ENCODE measurements at places on chromosomes 7 and 10.

- DNase-seq: no peak
Observed at GRCh38 chr10:16187161-16187560, 249.6 kb upstream of the PTER start.

- DNase-seq: no peak
Observed at GRCh38 chr10:125976960-125977605, 80.7 kb downstream of the FANK1 start.

- DNase-seq: peak; percentile 56
Observed at GRCh38 chr7:127810696-127811660, 159.0 kb downstream of the SND1 start.

- peak; percentile 86 for DNase-seq
Observed at GRCh38 chr7:130278860-130279259, 12.2 kb downstream of the CPA2 start.

DNA sequence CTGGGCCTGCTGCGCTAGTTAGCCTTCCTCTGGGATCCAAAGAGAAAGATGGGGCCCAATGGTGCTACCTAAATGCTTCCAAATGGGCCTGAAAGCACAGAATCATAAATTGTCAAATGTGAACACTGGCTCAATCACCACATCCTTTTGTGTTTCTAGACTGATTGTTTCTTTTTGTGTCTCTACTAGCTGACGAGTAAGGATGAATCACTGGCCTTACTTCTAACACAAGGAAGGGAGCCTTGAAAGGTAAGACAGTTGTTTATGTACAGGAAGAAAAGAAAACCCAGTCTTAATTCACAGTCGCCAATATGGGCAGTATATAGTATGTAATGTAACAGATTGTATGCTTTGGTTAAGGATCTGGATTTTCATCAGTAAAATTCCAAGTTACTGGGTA, 89.5 kb downstream of the ZNF92 start:
- no peak for DNase-seq

GRCh38 chr10:44993922-44994751, 6.6 kb upstream of the ZNF22 start:
- peak; percentile 83 for DNase-seq

- peak; percentile 20 for DNase-seq
Observed at GRCh38 chr7:80584778-80585177, 53.7 kb upstream of the CD36 start.

- peak; percentile 18 for DNase-seq
Observed at GRCh38 chr7:129240119-129240820, 15.4 kb downstream of the AHCYL2 start.

GRCh38 chr7:159125955-159126270, 18.8 kb downstream of the VIPR2 start:
- DNase-seq: no peak

GRCh38 chr10:76903387-76903945, 734.1 kb downstream of the KCNMA1 start:
- no peak for DNase-seq

- DNase-seq: no peak
Observed at GRCh38 chr10:6537770-6538169, 42.3 kb downstream of the PRKCQ start.

- DNase-seq: no peak
Observed at GRCh38 chr10:65142641-65143435, 1621.6 kb downstream of the REEP3 start.

DNA sequence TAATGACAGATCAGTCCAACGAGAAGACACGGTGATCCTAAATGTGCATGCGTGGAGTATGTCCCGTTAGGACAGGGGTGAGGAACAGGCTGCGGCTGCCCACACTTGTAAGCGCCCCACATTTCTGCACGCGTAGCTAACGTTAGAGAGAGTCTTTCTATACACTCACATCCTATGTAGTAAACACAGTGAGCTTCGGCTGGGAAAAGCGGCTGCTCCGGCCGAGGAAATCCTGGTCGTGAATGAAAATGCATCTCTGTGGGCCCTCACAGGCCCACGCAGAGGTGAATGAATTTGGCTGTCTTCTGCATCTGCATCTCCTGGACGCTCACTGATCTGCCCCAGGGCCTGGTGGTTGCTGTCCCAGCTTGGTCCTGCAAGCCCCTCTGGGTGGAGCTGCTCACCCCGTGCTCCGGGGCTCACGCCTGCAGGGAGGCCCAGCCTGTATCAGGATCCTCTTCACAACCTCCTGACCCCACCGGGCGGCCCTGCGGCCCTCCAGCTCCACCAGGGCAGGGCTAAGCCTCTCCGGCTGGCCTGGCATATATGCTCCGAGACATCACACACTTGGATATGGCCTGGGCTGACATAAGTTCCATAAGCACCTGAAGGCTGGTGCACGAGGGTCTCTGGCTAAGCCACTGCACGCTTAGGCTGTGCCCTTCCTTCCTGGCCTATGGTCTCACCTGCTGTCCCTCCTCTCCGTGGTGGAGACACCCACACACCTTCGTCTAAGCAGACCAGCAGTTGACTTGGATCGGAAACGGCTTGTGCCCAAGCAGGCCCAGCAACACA, 117.9 kb upstream of the DIP2C start:
- DNase-seq: no peak

GRCh38 chr10:44424298-44424697, 39.4 kb upstream of the CXCL12 start:
- no peak for DNase-seq

- DNase-seq: no peak
Observed at GRCh38 chr10:29472301-29473086, 162.3 kb downstream of the SVIL start.

DNA sequence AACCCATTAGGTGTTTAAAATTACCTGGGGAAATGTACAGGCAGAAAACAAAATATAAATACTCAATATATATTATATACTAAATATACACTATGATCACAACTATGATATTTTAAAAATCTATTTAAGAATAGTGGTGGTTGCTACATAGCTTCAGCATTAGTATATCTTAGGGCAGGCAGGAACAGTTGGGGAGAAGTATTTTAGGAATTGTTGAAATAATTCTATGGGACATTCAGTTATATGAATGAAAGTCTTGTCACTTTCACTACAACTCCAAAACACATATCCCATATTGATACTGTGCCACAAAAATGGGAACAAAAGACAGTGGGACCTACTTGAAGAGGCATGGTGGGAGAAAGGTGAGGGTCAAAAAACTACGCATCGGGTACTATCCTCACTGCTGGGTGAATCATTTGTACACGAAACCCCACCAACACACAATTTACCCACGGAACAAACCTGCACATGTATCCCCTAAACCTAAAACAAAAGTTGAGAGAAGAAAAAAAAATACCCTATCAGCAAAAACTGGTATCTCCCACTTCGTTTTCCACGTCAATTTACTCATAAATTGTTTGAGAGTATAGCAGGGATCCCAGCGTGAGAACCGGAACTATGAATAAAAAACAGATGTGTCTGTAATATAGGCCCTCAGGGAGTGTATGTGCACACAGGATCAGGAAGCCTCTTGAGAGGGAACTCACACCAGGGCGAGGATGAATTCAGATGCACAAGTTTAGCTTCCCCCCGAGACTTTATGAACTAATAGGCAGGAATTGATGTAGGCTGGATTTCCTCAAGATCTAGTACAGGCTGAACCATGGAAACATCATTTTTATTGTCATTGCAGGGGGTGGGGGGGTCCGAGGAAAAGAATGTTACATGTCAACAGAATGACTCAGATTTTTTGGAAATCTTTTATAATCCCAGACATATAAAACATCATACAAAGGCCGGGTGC, 16.2 kb downstream of the SLC16A12 start:
- DNase-seq: peak; percentile 97

DNA sequence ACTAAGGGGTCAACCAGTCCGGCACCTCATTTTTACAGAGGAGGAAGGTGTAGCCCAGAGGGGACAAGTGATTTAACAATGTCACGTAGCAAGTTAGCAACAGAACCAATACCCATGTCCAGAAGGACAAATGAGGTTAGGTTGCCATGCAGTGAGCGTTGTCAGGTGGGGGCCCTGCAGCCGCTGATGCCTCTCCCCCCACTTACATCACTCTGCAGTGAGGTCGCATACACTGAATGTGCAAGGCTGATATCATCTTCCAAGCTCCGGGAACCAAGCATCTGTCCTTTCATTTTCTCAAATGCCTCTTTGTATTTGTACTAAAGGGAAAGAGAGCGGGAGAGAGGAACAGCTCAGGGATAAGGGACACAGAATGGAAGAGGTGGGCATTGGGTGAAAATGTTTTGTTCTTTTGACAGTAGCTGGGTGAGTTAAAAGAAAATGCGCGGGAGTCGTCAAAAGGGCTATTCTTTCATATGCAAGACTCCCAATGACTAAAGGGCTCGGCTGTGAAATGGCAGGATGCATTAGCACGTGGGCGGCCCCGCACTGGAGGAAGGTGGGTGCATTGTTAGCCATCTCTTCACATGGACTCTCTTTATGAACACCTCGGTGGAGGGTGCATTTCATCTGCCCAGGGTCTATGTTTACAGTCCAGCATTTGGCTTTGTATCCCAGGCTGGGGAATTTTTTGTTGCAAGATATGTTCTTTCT, 49.7 kb downstream of the NRAP start:
- no peak for DNase-seq

DNA sequence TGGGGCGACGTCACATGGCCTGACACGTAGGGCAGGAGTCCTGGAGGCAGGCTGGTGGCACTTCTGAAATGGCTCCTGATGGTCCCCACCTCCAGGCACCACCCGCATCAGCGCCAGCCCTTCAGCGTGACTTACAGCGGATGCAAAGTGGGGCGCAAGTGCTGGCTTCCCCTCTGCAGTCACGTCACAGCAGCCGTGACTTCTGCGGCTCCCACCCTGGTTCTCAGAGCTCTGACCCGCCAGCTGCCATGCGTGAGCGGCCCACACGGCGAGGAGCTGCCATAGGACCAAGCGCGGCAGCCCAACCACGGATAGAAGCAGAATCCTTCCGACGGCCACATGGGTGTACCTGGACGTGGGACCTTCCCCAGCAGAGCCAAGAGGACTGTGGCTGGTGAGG, 159.0 kb downstream of the ELFN1 start:
- no peak for DNase-seq

- DNase-seq: no peak
Observed at GRCh38 chr7:133478591-133479135, 225.8 kb downstream of the EXOC4 start.

GRCh38 chr10:103575416-103576075, 82.0 kb downstream of the NEURL1 start:
- peak; percentile 70 for DNase-seq

- peak; percentile 15 for DNase-seq
Observed at GRCh38 chr7:112272921-112273561, 66.5 kb downstream of the ZNF277 start.

DNA sequence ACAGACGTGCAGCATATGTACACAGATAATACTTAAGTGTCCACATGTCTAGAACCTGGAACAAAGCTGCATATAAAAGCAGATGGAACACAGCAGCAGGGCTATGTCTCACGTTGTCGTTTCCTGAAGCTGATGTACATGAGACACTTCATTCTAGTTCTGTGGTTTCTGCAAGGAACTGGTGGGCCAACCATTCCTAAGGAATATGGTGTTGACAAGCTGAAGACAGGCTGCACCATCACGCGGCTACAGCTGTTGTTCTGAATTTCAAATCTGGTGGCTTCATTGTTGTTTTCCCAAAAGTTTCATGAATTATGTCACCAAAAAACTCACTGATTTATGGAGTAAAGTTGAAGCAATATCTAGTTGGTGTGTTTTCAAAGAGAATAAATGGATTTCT, 33.7 kb downstream of the PRKAG2 start:
- no peak for DNase-seq

- peak; percentile 83 for DNase-seq
Observed at GRCh38 chr7:54995610-54996363, 23.0 kb upstream of the EGFR start.

- DNase-seq: no peak
Observed at GRCh38 chr10:91046869-91047268, 126.0 kb upstream of the ANKRD1 start.

DNA sequence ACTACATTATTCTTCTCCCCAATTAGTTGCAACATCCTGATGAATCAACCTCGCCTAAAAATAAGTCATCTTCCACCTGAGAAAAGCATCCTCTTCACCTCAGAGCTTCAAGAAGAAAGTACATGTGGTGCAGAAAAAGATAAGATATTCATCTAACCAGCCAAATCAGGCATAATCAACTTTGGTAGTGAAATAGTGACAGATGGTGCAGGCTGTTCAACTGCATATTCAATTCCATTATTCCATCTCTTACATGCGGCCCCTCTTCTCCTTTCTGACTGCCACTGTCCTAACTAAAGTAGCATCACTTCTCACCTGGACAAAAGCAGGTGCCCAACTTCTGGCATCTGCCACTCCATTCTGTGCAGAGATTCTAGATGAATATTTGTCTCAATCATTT, 148.4 kb upstream of the STEAP1 start:
- DNase-seq: no peak

- DNase-seq: no peak
Observed at GRCh38 chr10:121754666-121755065, 156.4 kb upstream of the FGFR2 start.

- DNase-seq: no peak
Observed at GRCh38 chr7:69256634-69257081, 341.6 kb upstream of the AUTS2 start.

DNA sequence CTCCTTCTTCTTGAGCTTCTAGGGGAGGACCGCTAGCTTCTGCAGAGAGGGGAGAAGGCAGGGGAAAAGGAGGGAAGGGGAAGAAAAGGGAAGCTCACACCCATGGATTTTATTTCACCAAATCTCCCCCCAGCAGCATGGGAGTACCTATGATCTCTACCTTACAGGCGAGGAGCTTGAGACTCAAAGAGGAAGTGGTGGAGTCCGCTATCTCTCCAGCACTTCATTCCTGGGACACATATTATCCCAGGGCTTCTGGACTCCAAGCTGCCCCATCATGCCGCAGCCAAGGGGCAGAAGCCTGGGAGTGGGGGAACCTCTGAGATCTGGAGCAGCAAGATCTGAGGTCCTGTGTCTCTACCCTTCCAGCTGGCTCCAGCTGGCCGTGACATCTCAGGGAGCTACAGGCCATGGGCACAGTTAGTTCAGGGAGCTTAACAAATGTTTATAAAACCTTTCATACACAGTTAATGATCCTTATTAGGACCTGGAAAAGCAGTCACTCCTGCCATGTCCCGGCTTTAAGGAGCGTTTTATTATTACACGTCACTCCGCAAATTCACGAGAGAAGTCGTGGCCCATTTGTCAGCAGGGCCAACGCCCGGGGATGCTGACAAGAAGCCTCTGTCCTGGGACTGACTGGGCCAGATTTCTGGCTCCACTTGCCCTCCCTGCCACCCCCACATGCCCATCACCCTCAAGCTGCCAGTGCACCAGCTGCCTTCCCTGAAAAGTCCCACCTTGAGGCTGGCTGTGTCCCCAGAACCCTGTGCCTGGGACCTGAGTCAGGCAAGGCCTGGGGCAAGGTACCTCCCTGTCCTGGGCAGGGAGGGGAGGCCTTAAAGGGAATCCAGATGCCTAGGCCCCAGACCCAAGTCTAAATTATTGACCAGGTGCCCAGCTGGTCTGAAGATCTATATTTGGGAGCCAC, 132.1 kb upstream of the ZMIZ1 start:
- no peak for DNase-seq

Data from EH (cell line).